ENCODE measurements at places on chromosomes 6 and 20. TPM values are rescaled to one million over a fixed set of nuclear protein-coding genes. Genes with fewer than 3 reads are reported as not detected.
A peak's percentile ranks its signal among the peaks of the same experiment; 100 is the strongest.

DNA sequence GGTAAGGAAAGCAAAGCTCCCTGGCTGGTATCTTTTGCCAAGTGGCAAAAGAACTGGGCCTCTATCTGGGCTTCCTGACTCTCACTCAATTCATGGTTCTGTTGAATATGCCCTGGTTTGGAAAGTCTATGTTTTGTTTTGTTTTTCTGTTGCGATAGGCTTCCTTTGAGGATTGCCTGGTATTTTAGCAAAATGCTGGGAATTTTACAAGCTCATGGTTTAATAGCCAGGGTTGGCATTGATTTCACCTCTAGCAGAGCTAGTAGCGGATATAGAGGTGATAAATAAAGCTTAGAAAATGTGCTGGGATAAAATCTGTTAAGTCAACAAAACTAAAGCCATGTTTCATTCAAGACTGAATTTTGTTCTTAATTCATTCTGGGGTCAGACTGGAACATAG lies 109.9 kb downstream of the RNF144B start:
- peak; percentile 12 for DNase-seq

NOTCH4 gene
- total RNA-seq = 19.6 TPM

AURKA gene
- total RNA-seq = 1.2 TPM

DNA sequence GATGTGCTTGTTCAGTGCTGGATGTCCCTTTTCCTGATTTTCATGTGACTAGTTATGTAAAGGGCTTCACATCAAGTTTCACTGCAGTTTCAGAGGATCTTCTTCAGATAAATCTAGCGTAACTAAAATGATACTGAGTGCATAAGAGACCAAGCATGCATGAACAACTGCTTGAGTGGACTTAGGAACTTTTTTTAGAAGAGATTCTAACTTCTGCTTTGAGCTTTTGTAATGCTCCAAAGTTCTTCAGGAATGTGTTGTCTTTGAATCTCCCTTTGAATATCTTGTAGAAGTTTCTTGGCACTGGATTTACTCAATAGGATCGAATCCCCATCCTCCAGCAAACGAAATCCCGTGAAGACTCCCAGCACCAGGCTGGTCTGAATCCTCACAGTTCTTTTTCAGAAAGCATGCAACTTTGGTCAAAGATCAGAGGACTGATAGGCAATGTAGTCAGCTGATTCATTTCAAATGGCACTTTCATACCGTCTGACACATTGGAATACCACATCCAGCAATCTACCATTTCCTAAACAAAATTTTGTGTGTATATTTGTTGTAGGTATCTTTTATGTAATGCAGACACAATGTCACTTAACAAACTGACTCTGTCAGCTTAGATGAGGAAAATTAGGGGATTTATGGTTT lies 33.2 kb downstream of the ENPP1 start:
- DNase-seq = no peak

GRCh38 chr20:48578397-48579098 lies 249.3 kb downstream of the PREX1 start:
- DNase-seq = no peak

- DNase-seq = no peak
These were observed 11.4 kb upstream of the RCAN2 start for GRCh38 chr6:46502486-46503119.

DNA sequence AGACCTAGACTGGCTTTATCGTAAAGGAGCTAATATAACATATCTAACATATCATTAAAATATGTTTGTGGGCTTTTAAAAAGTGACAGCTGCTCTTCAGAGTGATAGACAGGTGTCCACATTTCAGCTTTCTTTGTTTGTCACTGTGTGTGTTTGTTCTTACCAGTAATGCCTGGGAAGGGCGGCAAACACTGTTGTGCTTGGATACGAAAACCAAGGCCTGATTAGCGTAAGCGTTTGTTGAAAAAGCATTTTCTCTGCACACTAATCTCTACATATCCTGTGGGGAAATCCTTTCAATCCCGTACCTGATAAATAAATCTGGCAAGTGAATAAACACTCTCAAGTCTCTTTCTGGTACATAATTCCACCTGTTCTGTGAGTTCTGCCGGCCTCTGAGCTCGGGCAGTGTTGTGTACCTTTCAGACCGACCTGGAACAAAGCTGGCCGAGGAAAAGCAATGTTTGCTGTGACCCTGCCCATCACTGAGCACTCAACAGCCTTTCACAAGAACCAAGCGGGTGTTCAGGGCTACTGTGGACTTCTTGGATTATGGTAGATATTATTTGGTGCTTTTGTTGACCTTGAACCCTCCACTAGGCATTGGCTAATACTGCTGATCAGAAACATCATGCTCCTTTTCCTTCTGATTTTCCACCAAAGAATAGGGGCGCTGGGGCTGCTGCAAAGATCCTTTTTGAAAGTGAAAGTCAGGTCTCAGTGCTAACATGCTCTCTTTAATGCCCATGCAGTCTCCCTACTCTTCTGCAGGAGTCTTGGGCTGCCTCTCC lies 100.4 kb downstream of the CD83 start:
- no peak for DNase-seq

TRERF1 gene
- total RNA-seq = 4.6 TPM

VNN1 gene
- total RNA-seq = 1.2 TPM

DNA sequence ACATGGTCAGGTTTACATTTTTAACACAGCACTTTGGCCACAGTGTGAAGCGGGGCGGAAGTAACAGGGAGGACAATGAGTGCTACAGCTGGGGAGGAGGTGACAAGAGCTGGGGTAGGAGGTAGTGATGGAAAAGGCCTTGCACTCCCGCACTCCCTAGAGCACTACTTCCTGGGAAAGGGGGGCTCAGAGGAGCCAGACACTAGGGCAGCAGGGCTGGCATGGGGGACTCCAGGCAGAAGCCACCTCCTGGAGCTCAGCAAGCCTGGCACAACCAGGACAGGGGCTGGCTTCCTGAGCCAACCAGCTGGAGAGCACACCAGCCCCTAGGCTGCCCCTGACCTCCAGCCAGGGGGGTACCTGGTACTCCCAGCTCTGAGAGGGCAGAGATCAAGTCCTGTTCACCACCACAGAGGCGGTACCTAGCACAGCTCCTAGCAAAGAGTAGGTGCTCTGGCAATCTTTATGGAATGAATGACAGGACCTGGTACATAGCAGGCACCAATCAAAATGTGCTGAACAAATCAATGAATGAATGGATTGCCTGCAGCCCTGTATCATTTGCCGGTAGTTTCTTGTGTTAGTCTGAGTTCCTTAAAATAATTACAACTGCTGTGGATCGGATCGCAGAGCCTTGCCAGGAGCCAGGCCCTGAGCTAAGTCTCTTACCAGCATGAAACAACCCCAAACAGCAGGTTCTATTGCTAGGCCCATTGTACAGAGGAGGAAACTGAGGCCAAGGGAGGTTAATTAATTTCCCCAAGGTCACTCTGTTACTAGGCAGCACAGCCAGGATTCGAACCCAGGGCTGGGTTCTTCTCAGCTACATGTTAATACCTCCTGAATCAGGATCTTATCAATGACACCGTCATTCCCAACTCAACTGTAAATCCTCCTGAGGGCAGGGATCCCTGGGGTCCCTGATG lies 15.5 kb downstream of the NOL4L start:
- DNase-seq = no peak

DNA sequence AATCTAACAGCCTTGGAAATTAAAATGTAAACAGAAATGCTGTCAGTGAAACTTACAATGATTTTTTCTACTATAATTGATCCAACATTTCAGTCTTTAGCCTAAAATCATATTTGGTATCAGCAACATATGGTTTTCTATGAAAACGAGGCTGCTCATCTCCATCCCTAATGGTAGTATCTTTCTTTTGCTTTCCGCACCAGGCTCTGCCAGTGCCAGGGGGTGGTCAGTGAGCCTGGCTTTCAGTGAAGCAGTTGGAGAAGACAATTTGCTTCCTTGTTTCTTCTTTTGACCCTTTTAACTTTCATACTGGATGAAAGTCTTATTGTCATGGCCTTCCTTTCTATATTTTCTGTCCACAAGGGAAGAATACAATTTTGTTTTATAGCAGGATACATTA lies 258.4 kb downstream of the ARID1B start:
- no peak for DNase-seq

LRP11 gene
- 29.1 TPM for total RNA-seq

GRCh38 chr6:142883011-142883410 lies 62.0 kb downstream of the HIVEP2 start:
- DNase-seq = no peak

DNA sequence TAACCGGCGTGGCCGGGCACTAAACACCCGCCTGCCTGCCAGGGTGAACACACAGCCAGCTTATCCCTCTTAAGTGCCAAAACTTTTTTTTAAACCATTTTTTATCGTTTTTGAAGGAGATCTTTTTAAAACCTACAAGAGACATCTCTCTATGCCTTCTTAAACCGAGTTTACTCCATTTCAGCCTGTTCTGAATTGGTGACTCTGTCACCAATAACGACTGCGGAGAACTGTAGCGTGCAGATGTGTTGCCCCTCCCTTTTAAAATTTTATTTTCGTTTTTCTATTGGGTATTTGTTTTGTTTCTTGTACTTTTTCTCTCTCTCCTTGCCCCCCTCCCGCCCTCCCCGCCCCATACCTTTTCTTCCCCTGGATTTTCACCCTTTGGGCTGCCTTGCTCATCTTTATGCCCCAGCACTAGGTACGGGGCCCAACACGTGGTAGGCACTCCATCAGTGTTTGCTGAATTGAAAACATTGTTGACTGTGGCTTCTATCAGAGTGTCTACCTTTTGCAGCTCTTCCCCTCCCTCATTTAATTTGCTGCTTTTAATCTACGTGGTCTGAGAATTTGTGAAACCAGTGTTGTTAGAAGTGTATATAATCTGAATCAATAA lies 1.5 kb downstream of the ZCCHC3 start:
- no peak for DNase-seq

CLVS2 gene
- total RNA-seq = under 0.01 TPM

- DNase-seq = no peak
These were observed 215.1 kb downstream of the PRL start for GRCh38 chr6:22081709-22082108.

MOG gene
- not detected for total RNA-seq

DNA sequence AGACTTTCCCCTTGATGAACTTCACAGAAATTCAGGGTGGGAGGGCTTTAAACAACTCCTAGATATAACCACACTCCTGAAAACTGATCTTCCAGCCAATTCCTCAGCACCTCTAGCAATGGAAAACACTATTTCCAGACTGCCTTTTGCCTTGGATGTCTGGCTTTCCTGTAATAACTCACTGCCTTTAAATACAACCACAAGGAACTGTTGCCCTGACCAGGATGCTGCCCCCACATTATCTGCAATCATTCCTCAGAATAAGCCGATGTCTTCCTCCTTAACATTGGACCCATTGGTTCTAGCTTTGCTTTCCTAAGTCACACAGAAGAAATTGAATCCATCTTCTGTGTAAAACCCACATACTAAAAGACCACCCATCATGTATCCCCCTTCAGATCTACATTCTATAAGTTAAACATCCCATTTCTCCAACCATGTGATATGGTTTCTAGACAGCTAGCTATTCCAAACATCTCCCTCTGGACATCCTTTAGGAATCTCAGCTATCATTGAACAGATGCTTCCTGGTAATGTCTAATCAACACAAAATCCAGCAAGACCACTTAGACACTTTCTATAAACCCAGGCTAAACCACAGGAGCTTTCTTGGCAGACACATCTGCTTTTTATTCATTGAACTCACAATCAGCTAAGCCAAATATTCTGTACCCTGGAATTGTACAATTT lies 95.9 kb upstream of the KCNQ5 start:
- DNase-seq = no peak

- peak; percentile 39 for DNase-seq
These were observed 215.8 kb downstream of the PAX1 start for GRCh38 chr20:21921251-21921650.

BPI gene
- total RNA-seq = 0.66 TPM

DNA sequence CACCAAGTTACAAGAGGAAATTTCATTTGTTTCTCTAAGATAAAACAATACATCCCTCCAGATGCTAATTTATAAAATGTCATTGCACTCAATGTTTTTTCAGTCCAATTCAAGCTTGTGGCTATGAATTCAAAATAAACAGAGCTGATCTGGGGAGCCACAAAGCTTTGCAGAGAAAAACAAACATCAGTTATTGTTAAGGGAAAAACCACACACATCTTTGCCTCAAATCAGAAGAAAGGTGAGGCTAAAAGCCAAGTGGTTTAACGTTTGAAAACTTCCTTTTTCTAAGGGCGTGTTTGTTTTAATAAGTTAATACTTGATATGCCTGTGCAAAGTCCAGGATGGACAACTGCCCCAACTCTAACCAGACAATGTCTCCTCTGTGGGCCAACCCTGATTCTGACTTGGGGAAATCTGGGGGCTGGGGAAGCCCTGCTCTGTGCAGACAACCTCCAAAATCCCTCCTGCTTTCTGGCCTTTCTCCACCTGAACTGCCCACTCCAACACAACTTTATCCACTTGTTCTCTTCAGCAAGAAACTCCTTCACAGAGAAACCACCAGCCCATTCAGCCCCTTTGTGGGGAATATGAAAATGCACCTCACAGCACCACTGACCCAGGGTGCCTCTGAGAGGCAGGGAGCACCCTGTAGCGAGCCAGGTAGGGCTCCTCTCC lies 44.6 kb upstream of the NT5E start:
- no peak for DNase-seq

GRCh38 chr6:139369568-139370282 lies 4.7 kb downstream of the CITED2 start:
- DNase-seq = no peak

GRCh38 chr20:40535816-40536215 lies 153.2 kb downstream of the MAFB start:
- DNase-seq = no peak

WFDC10B gene
- not detected for total RNA-seq

SIRPB1 gene
- 3.8 TPM for total RNA-seq

- DNase-seq = no peak
These were observed 92.1 kb upstream of the FAM184A start for GRCh38 chr6:119170447-119171087.

PROKR2 gene
- not detected for total RNA-seq

TFAP2B gene
- total RNA-seq = not detected

- no peak for DNase-seq
These were observed 525.3 kb upstream of the JARID2 start for GRCh38 chr6:14720411-14721102.

DNA sequence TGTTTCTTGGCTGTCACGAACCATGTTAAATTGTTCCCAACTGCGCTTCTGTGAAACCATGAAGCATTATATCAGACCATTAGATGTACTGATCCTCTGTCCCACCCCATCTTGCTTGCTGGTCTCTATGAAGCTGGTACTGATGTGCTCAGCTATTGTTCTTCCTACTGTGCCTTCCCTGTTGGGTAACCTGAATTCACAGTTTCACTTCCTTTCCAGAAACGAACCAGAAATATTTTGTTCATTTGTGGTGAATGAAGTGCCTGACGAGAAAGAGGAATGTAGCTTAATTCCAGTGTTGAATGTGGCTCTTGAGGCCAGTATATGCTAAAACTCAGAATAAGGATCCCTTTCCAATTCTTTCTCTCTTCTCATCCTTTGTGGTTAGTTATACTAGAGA lies 58.1 kb upstream of the SNAP91 start:
- no peak for DNase-seq

- DNase-seq = no peak
These were observed 13.0 kb downstream of the ALDH8A1 start for GRCh38 chr6:134936931-134937330.

TGM3 gene
- total RNA-seq = not detected

CNR1 gene
- 12.9 TPM for total RNA-seq

TMEM244 gene
- not detected for total RNA-seq
